ENCODE measurements at places on chromosomes 2 and 18. TPM values are rescaled to one million over a fixed set of nuclear protein-coding genes. Genes with fewer than 3 reads are reported as not detected.

SLC5A7 gene
- 0.19 TPM for total RNA-seq

GRCh38 chr2:40087927-40088326 lies 308.9 kb upstream of the THUMPD2 start:
- no peak for DNase-seq

LHCGR gene
- not detected for total RNA-seq

ADRA2B gene
- total RNA-seq: 34.0 TPM

- DNase-seq: no peak
Measured at GRCh38 chr2:112665113-112665780, 19.5 kb downstream of the SLC20A1 start.
